ENCODE measurements at places on chromosomes 2 and 18. TPM values are rescaled to one million over a fixed set of nuclear protein-coding genes. Genes with fewer than 3 reads are reported as not detected.

- H3K4me3 ChIP-seq = no peak overlapping the region
- H3K36me3 ChIP-seq = no peaks in the 10 kb centered on the region
- no peak for DNase-seq
- H3K4me1 ChIP-seq = no peaks in the 10 kb centered on the region
- no peaks in the 10 kb centered on the region for H3K27me3 ChIP-seq
- peak overlapping the region; percentile 20 for H3K27ac ChIP-seq
Measured at GRCh38 chr2:102004581-102004980, 12.8 kb downstream of the IL1R2 start.

DNA sequence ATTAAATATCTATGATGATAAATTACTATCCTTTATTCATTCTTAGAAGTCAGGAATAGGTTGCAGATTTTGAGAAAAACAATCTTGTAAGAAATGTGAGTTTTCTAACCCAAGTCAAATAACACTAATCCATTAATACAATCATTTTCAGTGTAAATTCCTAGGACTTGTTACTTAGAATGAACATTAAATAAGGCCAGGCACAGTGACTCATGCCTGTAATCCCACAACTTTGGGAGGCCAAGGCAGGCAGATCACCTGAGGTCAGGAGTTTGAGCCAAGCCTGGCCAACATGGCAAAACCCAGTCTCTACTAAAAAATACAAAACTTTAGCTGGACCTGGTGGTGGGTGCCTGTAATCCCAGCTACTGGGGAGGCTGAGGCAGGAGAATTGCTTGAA, 45.8 kb upstream of the CDKL4 start:
- H3K4me1 ChIP-seq = no peaks in the 10 kb centered on the region
- H3K4me3 ChIP-seq = no peak overlapping the region
- no peak overlapping the region for H3K27ac ChIP-seq

M1AP gene
- not detected for total RNA-seq

MDH1B gene
- 1.7 TPM for total RNA-seq

- H3K27ac ChIP-seq = no peak overlapping the region
- no peak for DNase-seq
- H3K36me3 ChIP-seq = no peaks in the 10 kb centered on the region
- peaks cover 19% of the 10 kb centered on the region for H3K4me1 ChIP-seq
- no peaks in the 10 kb centered on the region for H3K27me3 ChIP-seq
Measured at GRCh38 chr2:33062665-33063250, 116.0 kb downstream of the LTBP1 start.

GRCh38 chr2:158716121-158716791, 78.9 kb upstream of the DAPL1 start:
- H3K4me3 ChIP-seq = no peak overlapping the region
- peaks cover 22% of the 10 kb centered on the region for H3K4me1 ChIP-seq
- H3K27me3 ChIP-seq = no peaks in the 10 kb centered on the region
- no peaks in the 10 kb centered on the region for H3K36me3 ChIP-seq

DNA sequence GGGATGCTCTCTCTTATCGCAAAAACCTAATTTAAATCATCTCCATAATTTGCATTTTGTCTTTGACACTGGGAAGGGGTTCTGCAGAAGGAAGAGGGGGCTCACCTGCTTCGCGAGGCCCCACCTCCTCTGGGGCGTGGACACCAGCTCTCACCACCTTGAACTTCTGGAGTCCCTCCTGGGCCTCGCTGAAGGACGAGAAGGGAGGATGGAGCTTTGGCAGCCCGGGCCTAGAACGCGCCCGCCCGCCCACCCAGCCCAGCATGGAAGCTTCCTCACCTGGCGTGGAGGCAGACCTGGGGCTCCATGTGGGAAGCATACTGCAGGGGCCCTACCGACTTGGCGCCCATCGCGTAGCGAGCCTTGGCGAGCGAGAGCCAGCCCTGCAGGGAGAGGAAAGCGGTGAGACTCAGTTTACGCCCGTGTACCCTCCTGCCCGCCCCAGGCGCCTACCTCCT, 1.1 kb upstream of the IMP4 start:
- peaks cover 15% of the 10 kb centered on the region for H3K4me1 ChIP-seq
- H3K4me3 ChIP-seq = peak overlapping the region; percentile 46
- H3K36me3 ChIP-seq = peaks cover 54% of the 10 kb centered on the region
- no peaks in the 10 kb centered on the region for H3K27me3 ChIP-seq
- peak overlapping the region; percentile 86 for H3K27ac ChIP-seq

DNA sequence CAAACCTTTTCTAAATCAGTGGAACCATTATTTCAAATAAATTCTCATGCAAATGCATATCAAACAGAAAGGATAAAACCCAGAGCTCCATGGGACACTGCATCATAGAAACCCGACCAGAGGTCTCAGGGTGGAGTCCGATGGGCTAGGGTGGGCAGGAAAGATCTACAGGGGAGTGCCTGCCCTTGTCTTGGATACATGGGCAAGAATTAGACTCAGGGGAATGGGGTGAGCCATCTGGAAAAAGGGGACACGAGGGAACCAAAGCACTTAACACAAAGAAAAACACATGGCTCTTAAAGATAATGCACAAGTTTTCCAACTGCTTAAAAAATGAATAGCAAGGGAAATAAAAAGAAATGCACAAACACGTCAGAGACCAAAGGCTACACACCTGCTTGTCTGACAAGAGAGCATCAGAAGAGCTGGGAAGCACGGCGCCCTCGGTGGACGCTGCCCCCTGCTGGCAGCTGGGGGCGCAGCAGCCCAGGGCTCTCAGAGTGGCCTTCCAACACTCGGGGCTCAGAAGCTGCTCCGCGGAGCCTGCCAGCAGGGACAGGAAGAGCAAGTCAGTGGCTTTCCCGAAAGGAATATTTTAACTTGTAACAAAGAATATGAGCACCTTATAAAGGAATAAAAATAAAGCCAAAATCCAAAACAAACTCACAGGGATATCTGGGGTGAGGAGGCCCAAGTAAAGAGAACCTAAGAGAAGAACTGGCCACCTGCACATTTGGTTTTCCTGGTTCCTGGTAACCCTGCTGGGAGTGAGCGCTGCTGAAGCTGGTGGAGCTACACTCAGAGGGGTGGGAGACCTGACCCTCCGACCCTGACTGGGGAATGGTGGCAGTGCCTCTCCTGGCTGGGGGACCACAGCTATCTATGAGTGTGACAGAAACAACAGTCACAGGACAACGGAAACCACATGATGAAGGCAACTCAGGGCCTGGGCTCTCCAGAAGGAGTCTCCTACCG, 54.5 kb downstream of the SIGLEC15 start:
- DNase-seq = peak; percentile 64
- H3K4me3 ChIP-seq = no peak overlapping the region
- H3K4me1 ChIP-seq = peaks cover 6% of the 10 kb centered on the region
- no peaks in the 10 kb centered on the region for H3K27me3 ChIP-seq
- H3K27ac ChIP-seq = no peak overlapping the region

DNA sequence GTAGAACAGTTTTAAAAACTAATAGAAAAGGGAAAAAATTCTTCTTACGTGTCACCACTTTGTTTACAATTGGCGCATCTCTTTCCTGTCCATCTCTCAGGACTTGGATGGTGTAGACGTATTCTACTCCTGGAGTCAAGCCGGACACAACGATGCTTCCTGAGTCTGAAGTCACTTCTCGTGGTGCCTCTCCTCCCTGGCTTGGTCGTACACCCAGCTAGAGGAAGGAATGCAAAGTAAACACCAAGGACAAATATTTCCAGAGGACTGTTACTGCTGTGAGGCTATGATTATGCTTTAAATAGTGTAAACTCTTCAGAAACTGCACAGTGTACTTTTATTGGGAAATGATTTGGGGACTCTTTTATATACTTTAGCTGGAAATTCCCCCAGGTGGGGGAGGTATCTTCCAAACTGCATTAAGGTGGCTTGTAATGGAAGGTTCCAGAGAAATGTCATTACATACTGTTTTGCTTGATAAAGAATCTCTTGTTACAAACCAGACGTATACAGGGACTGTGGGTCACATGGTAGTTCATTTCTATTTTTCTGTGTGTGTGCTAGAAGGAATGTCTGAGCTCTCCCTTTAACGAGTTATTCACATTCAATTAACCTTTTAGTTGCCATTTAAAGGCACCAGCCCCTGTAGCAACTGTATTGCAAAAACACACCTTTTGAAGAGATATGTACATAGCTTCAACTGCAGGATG, 38.1 kb downstream of the FN1 start:
- no peak for DNase-seq
- H3K27ac ChIP-seq = peak overlapping the region; percentile 21
- no peaks in the 10 kb centered on the region for H3K4me1 ChIP-seq
- H3K4me3 ChIP-seq = no peak overlapping the region

- no peaks in the 10 kb centered on the region for H3K27me3 ChIP-seq
- no peaks in the 10 kb centered on the region for H3K36me3 ChIP-seq
- peak overlapping the region; percentile 27 for H3K27ac ChIP-seq
- no peak for DNase-seq
Measured at GRCh38 chr2:237205043-237205541, 119.4 kb downstream of the COPS8 start.

DNA sequence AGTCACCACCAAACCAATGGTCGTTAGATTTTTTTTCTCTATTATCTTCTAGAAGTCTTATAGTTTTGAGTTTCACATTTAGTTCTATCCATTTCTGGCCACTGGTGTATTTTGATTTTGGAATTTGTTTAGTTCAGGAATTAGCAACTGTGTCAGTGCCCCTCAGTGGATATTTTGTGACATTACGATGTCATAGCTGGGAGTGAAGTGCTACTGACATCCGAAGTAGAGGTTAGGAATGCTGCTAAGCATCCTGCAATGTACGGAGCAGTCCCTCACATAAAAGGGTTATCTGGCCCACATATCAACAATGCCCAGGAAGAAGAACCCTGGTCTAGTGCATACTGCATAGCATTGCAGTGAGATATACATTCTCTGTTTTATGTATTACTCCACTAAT, 157.4 kb upstream of the RGPD4 start:
- H3K27me3 ChIP-seq = no peaks in the 10 kb centered on the region
- no peaks in the 10 kb centered on the region for H3K4me1 ChIP-seq
- no peak for DNase-seq
- H3K4me3 ChIP-seq = no peak overlapping the region
- H3K27ac ChIP-seq = no peak overlapping the region
- no peaks in the 10 kb centered on the region for H3K36me3 ChIP-seq

GRCh38 chr2:227404585-227405271, 17.0 kb upstream of the SCYGR1 start:
- H3K27me3 ChIP-seq = no peaks in the 10 kb centered on the region
- DNase-seq = no peak
- H3K4me3 ChIP-seq = no peak overlapping the region
- peaks cover 13% of the 10 kb centered on the region for H3K4me1 ChIP-seq
- H3K36me3 ChIP-seq = no peaks in the 10 kb centered on the region

IRS1 gene
- 17.4 TPM for total RNA-seq

GRCh38 chr2:62307469-62308389, 111.8 kb downstream of the B3GNT2 start:
- no peaks in the 10 kb centered on the region for H3K27me3 ChIP-seq
- H3K4me1 ChIP-seq = peaks cover 46% of the 10 kb centered on the region
- H3K27ac ChIP-seq = peak overlapping the region; percentile 4
- no peak for DNase-seq
- H3K4me3 ChIP-seq = no peak overlapping the region

ABCG8 gene
- total RNA-seq = not detected

LYPD1 gene
- 0.22 TPM for total RNA-seq

DNA sequence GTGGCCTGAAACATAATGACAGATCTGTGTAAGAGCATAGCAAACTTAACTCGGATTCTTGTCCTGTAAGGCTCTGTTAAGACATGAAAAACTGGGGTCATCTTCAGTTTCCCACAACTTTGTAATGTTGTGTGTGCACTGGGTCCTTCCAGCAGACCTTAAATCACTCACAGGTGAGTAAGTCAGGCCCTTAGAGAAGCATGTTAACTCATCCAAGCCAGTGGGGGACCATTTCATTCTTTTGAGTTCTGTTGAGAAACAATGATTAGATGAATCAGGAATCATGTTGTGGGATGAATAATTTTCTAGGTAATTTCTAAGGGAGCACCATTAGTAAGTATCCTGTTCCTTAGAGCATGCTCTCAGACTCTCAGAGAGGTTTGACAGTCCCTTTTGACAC, 167.1 kb downstream of the ESCO1 start:
- no peaks in the 10 kb centered on the region for H3K27me3 ChIP-seq
- no peaks in the 10 kb centered on the region for H3K4me1 ChIP-seq
- no peak overlapping the region for H3K4me3 ChIP-seq
- no peaks in the 10 kb centered on the region for H3K36me3 ChIP-seq
- no peak for DNase-seq

- H3K27me3 ChIP-seq = no peaks in the 10 kb centered on the region
- no peak for DNase-seq
- no peak overlapping the region for H3K27ac ChIP-seq
- no peak overlapping the region for H3K4me3 ChIP-seq
- H3K36me3 ChIP-seq = no peaks in the 10 kb centered on the region
- peaks cover 25% of the 10 kb centered on the region for H3K4me1 ChIP-seq
Measured at GRCh38 chr2:46073540-46074046, 223.6 kb upstream of the EPAS1 start.

CRYGA gene
- not detected for total RNA-seq

GRCh38 chr2:240494194-240494793, 58.8 kb downstream of the GPC1 start:
- H3K27me3 ChIP-seq = no peaks in the 10 kb centered on the region
- no peak for DNase-seq

DNA sequence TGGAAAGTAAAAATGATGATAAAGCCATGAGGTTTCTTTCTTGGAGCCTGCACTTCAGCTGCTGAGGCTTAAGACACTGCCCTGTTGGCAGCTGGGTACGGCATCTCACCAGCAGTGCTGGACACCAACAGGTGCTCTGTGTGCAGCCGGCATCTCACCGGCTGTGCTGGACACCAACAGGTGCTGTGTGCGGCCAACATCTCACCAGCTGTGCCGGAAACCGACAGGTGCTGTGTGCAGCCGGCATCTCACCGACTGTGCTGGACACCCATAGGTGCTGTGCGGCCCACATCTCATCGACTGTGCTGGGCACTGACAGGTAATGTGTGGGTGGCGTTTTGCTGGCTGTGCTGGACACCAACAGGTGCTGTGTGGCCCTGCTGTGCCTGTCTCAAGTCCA, 190.8 kb downstream of the TMEM18 start:
- H3K4me1 ChIP-seq = no peaks in the 10 kb centered on the region
- no peak overlapping the region for H3K27ac ChIP-seq
- no peak overlapping the region for H3K4me3 ChIP-seq
- no peak for DNase-seq

GRCh38 chr2:18987592-18988073, 370.8 kb downstream of the OSR1 start:
- DNase-seq = peak; percentile 81
- no peaks in the 10 kb centered on the region for H3K27me3 ChIP-seq
- H3K27ac ChIP-seq = no peak overlapping the region
- H3K4me3 ChIP-seq = no peak overlapping the region
- no peaks in the 10 kb centered on the region for H3K36me3 ChIP-seq
